ENCODE measurements at places on chromosomes 2 and 18.

GRCh38 chr2:162926501-162926900 lies 87.9 kb upstream of the KCNH7 start:
- DNase-seq = no peak

- DNase-seq = no peak
Observed at GRCh38 chr2:58606799-58607198, 365.7 kb upstream of the FANCL start.

- DNase-seq = no peak
Observed at GRCh38 chr18:36212301-36213171, 25.2 kb downstream of the MOCOS start.

DNA sequence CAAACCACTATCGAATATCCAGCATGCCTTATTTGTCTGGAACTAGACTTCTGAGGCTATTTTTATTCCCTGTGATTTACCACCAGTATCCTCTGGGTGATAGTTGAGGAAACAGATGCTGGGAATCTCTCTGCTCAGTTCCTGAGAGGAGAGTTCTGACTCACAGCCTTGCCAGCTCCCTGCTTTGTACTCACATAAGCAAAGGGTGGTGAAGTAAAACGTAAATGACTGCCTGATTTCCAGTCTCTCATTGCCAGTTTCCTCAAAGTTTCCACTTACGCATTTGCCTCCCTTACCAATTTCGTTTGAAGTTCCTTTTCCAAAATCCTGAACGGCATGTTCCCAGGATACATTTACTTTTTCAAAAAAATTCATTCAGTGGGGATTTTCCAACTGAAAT lies 69.2 kb upstream of the HNRNPA3 start:
- DNase-seq = no peak

- DNase-seq = no peak
Observed at GRCh38 chr2:53183581-53183980, 584.0 kb upstream of the CHAC2 start.

GRCh38 chr2:174902506-174903263 lies 102.5 kb downstream of the CHN1 start:
- DNase-seq = no peak

- no peak for DNase-seq
Observed at GRCh38 chr2:9748577-9748976, 94.7 kb upstream of the TAF1B start.

DNA sequence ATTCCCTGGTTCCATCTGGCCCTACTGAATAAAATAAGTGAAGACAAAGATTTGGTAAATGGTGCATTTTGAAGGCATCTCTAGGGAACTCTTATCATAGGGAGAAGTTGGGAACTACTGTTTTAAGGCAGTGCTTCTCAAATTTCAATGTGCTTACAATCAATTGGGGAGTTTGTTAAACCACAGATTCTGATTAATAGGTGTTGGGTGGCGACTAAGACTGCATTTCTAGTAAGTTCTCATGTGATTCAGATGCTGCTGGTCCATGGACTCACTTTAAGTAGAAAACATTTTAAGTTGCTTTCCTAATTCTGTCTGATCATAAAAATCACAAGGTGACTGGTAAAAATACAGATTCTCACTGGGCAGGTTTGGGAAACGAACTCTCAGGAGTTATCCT lies 14.6 kb downstream of the FARSB start:
- no peak for DNase-seq

DNA sequence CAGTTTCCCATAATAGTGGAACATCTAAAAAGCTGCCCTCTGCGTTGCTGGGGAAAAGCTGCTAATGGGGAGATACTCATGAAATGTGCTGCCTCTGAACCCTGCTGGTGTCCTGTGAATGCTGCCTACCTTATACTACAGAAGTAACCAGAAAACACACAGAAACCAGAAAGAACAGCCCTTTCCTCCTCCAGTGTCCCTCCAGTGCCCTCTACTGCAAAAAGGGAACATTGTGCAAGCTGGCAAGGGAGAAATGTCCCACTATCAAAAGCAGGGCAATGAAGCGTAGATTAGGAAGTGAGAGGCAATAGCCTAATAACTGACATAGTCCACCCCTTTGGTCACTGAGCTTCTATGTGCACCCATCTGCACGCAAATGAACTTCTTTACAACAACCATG lies 162.7 kb upstream of the ETAA1 start:
- no peak for DNase-seq

DNA sequence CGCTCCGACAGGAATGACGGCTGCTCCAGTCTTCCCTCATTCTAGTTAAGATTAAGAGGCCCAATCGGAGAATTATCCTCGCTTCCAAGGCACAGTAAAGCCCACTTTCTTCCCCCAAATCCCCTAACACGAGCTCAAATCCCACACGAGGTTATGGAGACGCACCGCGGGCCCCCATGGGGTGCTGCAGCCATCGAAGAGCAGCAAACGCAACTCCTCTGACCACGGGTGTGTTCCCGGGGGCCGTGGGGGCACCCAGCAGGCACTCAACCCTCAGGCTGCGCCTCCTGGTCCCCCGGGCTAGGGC lies 446 bp downstream of the COPS9 start:
- no peak for DNase-seq

DNA sequence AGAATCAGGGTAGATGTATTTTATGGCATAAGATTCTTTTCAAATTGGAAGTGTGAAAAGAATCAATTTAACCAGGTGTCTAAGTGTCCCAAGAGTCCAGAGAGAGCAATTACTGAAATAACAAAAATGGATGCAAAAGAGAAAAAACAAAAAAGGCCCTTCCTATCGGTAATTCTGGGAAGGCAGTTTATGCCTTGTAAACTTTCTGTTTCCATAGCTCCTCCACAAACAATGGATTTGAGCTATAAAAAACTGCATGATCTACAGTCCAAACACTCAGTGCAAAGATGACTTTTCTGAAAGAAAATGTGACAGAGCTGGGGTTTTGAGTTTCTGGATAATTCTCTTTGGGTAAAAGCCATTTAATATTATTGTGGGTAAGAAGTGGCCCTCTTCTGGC lies 366.1 kb downstream of the EN1 start:
- no peak for DNase-seq
